ENCODE measurements at places on chromosomes 7 and 10. TPM values are rescaled to one million over a fixed set of nuclear protein-coding genes. Genes with fewer than 3 reads are reported as not detected.

GRCh38 chr10:79407811-79408795, 37.3 kb downstream of the ZCCHC24 start:
- DNase-seq = peak; percentile 70

GRCh38 chr10:86225103-86225782, 141.4 kb downstream of the GRID1 start:
- no peak for DNase-seq

DNA sequence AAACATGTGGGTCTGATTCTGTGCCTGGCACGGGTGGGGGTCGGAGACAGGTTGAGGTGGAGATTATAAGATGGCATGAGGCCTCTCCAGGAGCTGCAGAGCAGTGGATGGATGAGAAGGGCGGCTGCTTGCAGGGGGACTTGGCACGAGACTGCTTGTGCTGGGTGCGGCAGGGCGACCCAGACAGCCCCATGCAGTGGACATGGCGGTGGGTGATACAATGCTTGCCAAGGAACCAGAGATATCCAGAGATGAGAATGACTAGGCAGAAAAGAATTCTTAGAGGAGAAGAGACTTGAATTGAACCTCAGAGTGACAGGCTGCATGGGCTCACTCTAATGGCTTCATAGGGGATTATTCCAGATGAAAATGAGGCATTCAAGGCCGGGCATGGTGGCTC, 145.4 kb downstream of the NEURL1 start:
- DNase-seq = no peak

DNA sequence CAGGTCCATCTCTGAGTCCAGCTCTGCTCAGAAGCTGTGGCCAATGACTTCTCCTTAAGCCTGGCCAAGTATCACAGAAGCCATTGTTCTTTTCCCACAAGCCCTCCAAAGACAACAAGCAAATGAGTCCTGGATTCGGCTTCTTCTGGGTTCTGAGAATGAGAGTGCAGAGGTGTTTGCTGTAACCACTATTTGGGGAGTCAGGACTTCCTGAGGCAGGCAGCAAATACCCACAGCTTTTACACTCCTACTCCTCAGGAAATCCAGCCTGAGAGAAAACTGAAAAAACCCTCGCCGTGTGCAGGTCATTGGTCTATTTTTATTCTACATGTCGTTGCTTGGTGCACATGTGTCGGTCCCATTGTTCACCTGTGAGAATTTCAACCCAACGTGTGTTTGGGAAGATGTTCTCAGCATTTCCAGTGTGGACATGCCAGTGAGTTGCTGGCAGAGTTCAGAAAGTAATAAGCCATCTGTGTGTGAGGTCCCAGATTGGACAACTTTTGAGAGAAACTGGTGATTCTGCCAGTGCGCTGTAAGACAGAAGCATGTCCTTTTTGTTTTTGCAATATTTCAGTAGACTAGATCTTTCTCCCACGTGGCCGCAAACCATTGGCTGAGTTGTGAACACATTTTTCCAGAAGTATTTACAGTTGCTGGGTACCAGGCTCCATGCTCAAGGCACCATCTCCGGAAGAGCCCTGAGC, 121.6 kb upstream of the LYZL2 start:
- DNase-seq = no peak

DNA sequence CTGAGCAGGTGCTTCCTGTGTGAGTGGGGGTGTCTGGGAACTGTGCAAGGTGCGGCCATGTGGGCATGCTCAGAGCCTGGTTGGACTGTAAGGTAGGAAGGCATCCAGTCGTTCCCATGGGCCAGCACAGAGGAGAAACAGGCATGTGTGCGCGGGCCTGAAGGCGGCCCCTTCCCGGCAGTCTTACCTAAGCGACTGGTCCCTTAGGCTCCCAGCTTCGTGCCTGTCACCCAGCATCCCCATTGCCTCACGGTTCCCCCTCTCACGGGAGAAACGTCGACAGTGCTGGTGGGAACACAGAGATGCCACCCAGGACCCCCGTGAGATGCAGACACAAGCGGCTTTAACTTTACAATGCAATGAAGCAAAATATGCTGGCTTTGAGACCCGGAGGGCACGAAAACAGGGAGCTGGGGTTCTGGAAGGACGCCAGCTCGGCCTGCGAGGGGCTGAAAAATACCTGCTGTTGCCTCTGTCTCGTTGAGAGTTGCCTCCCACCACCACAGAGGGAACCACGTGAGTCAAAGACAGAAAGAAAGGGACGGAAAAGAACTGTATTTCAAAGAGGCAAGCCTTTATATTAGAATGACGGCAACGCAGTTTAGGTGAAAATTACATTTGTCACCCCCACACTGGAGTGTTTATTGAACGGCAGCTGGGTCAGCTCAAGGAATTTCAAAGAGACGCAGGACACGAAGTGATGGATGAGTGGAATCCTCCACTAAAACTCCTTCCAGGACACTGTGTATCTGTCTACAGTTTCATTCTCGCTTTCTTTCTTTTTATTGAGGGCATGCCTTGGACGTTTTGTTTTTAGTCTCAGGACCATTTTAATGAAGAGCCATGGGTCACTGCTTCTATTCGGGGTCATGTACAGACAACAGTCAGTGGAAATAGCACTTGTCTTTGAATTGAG, 128.4 kb downstream of the DNAJB6 start:
- no peak for DNase-seq

DNA sequence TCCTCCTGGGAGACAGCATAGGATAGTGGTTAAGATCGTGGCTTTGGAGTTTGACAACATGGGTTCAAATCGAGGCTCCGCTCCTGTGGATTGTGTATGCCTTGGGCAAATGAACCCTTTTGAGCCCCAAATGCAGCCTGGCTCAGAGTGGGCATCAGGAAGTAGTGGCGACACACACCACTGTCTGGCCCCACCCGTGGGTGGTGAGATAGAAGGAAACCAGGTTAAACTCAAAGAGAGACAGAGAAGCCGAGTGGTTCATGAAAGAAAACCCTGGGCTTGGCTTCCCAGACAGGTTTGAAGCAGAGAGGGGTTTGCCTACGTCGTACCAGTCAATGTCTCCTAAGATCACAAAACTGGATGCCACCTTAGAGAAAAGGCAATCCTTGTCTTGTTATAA, 57.7 kb downstream of the PRTFDC1 start:
- DNase-seq = no peak

DNA sequence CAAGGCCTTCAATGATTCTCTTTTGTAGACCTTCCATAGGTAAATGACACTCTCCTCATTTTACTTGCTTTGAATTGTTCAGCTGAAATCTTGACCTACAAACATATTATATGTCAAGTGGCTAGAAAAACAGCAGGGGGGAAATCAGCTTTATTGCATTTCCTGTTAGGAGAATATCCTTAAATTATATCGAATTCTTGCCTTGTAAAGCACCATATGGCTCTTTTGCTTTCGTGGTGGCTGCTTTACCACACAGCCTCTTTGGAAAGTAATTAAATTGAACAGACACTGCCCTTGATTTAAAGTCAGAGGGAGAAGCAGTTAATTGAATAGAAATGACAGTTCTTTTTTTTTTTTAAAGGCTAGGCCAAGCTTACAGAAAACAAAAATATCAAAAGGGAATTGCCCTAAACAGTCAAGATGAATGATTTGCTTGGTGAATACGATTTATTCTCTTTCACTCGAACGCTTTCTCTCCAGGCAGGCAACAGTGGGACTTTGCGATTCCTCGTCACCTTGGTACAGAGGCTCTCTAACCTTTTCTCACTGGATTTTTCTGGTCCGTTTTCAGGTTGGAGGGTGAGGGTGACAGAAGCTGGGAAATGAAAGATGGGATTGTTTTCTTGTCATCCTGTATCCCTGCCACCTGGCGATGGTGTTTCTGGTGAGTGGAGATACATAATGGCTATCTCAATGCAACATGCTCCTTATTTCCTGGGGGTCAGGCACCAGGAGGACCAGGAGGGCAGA, 126.0 kb downstream of the GATA3 start:
- DNase-seq = no peak

GRCh38 chr10:22780474-22780885, 66.1 kb upstream of the PIP4K2A start:
- DNase-seq = no peak

DNA sequence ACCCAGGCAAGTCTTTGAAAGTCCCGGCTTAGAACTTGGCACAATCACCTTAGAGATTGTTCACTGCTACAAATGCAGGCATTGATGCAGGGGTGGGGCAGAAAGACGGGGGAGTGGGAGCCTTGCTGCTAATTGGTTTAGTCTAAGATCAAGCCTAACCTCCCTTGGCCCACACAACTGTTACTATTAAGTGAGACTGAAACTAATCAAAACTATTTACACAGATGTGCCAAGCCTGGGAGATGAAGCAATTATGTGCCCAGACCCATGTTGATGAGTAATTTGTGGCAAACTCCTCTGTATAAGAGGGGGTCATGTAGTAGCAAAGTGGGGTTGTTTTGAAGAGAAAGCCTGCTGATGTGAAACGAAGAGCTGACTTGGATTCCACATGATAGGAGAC, 178.2 kb upstream of the ITGB1 start:
- peak; percentile 53 for DNase-seq

GRCh38 chr7:120740348-120740747, 117.6 kb downstream of the TSPAN12 start:
- no peak for DNase-seq

DNA sequence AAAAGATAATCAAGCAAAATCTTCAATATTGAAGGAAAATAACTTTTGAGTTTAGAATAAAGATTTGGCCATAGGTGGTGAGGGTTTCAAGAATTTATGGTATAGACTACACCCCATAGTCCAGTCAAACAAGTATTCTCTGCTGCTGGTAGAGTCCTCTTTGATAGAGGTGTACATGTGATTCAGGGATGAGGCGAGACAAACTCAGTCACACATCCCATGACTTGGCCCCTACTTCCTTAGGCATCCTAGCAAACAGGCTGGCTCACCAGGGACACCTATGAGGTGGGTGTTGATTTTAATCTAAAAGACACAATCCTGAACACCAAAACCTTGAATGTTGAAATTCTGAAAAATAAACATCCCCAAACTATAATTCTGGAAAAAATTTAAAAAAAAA, 78.1 kb upstream of the SLC25A13 start:
- DNase-seq = no peak

DNA sequence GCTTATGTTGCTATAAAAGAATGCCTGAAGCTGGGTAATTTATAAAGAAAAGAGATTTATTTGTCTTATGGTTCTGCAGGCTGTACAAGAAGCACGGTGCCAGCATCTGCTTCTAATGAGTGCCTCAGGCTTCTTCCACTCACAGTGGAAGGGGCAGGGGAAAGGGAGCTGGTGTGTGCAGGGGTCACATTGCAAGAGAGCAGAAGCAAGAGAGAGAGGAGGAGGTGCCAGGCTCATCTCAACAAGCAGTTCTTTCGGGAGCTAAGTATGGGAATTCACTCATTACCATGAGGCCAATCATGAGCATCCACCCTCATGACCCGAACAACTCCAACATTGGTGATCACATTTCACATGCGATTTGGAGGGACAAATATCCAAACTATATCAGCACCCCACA, 17.2 kb upstream of the SLK start:
- DNase-seq = no peak

DNA sequence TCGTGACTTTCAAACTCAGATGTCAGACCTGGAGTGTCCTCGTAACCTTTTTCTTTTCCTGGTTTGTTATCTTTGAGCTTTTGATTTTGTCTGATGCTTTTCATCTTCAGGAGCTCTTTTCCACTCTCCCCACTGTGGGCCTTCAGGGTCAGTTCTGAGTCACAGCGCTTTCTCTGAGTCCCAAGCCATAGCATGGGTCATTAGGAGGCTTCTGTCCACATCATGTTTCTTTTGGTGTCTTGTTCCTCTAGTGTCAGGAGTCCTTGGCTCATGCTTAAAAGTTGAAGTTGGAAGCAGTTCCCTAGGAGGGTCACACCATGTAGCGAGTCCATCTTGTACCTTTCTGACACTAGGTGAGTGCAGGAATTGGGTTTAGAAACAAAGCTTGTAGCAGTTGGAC, 40.3 kb downstream of the DAGLB start:
- DNase-seq = no peak

DNA sequence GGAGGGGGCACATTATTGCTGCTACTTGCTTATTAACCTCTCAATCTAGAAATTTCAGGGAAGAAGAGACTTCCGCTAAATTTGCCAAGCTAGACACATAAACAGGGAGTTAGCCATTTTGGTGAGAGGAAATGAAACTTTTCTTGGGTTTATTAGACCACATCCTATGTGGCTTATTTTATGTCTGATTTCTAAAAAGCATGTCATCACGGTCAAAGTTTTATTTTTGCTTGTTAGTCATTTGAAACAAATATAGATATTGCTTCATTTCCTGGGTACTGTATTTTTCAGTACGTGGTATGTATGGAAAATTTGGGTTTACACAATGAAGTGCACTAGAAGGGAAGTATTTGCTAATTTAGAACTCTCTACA, 144.1 kb downstream of the TCF7L2 start:
- no peak for DNase-seq

GRCh38 chr7:91089382-91089963, 174.8 kb upstream of the FZD1 start:
- DNase-seq = peak; percentile 68

DNA sequence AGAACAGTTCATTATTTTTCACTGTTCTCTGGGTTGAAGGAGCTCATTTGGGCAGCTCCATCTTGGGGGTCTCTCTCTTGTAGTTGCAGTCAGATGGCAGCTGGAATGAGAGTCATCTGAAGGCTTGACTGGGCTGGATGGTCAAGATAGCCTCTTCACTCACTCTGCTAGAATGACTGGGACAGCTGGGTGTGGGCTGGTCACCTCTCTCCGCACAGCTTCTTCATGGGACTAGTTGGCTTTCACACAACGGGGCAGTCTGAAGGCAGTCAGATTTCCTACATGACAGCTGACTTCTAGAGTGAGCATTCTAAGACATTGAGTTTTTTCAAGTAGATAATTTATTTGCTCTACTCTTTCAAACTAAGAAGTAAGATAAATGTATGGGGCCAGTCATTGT, 13.1 kb downstream of the PLEKHA1 start:
- peak; percentile 38 for DNase-seq

GRCh38 chr7:135597181-135597925, 39.6 kb downstream of the NUP205 start:
- DNase-seq = no peak

CLCN1 gene
- not detected for total RNA-seq

TNPO3 gene
- 80.2 TPM for total RNA-seq

SLC39A12 gene
- not detected for total RNA-seq

ARHGAP22 gene
- not detected for total RNA-seq

CYP3A7 gene
- total RNA-seq = not detected

SP8 gene
- 2.5 TPM for total RNA-seq

METTL27 gene
- 0.55 TPM for total RNA-seq

PSD gene
- total RNA-seq = 0.18 TPM

LIPK gene
- total RNA-seq = not detected

All from SJCRH30 (cell line).